ENCODE measurements at places on chromosomes 7 and 10.

DNA sequence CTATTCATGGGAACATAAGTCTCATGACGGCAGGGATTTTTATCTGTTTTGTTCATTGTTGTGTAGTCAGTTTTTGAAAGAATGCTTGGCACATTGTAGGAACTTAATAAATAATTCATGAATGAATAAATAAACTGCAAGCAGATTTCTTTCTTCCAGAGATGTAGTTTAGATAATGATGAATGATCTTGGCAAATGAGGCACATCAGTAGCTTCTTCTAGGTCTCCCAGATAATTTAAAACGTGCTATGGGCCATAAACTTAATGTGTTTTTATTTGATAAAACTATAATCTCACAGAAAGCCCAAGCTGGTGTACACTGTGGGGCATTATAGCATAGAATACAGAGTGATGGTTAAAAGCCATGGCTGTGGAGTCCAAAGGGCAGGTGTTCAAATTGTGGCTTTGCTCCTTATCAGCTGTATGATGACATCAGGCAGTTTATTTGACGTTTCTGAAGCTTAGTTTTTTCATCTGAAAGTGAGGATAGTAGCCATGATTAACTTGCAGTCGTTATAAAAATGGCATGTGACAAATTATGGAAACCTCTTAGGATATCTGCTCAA lies 3.5 kb downstream of the MGAM start:
- DNase-seq, result no peak

- DNase-seq, result no peak
These were observed 26.5 kb downstream of the HDAC9 start for GRCh38 chr7:18521945-18522566.

GRCh38 chr10:132560241-132560731 lies 22.7 kb downstream of the INPP5A start:
- DNase-seq, result peak; percentile 29

- DNase-seq, result no peak
These were observed 19.6 kb downstream of the PLCE1 start for GRCh38 chr10:94013331-94013760.

- DNase-seq, result no peak
These were observed 2.3 kb upstream of the GSTO1 start for GRCh38 chr10:104252368-104252767.

- DNase-seq, result peak; percentile 80
These were observed 39.5 kb downstream of the TSPAN14 start for GRCh38 chr10:80493522-80494051.

- no peak for DNase-seq
These were observed 124.6 kb upstream of the MBL2 start for GRCh38 chr10:52897162-52897561.

DNA sequence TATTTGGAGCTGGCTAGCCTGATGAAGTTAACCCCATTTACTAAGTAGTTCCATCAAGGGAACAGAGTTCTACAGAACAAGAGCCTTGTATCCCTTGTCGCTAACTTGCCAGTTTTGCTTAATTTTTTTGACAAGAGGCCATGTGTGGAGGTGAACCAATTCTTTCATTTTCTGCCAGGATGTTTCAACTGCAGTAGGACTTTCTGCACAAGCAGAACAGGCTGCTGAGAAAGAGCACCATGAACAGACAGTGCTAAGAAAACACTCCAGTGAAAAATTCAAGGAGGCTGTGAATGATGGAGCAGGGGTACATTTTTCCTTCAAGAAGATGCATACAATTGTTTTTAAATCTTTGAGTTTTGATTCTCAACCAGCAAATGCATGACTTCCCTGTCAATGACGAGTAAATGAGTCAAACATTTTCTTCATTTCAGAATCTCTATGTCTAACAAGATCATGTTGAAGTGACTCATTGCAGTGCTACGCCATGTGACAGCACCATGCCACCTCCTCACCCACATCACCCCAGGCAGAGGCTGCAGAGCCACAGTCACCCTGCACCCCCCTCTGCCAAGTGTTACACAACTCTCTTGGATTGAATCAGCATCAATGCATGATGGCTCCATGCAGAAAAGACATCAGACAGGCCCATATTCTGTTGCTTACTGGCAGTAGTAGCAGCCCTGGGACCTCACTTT lies 193.1 kb downstream of the COBL start:
- DNase-seq, result peak; percentile 92

GRCh38 chr7:98265841-98266271 lies 13.8 kb upstream of the TECPR1 start:
- peak; percentile 91 for DNase-seq

GRCh38 chr7:3754493-3755341 lies 453.7 kb downstream of the SDK1 start:
- no peak for DNase-seq

DNA sequence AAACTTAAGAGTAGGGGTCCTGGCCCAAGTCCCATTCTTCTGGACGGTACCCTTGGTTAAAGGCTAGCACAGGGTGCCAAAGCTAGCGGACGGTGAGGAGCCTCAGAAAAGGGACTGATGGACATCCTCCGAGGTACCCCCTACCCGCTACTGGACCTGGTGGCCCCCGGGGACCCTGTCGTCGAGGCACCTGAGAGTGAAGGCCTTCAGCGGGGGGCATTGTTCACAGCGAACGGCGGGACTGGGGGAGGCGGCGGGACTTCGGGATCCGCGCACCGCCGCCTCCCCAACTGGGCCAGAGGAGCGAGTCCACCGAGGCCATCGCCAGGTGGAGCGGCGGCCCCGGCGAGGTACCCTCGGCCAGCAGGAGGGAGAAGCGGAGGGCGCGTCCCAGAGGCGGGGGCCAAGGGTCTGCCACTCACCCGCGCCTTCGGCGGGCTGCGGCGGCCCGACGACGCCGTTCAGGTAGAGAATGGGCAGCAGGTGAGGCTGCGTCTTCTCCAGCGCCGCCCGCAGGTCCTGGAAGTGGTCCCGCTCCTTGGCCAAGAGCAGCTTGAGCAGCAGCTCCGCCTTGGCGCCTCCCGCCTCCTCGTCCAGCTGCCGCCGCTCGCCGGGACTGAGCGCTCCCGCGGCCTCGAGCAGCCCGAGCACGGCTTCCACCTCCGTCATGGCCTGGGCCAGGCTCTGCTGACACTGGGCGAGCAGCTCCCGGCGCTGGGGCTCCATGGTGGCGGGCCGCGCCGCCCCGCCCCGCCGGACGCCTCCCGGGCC lies 575 bp downstream of the DLG5 start:
- DNase-seq, result no peak

DNA sequence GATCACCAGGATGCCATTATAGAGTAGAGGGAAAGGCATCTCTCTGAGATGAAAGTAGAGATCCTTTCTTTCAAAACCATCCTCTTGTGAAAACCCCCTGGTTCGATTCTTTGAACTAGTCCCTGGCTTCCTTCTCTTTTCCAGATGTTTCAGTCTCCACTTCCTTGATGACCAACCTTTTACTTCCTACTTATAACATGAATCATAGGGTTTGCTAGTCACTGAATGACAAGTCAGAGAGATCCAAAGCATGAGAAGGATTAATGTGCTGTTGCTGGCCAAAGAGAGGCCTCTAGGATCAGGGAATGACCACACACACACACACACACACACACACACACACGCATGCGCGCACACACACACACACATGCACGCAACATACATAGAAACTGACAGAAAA lies 161.1 kb upstream of the FRMD4A start:
- no peak for DNase-seq

DNA sequence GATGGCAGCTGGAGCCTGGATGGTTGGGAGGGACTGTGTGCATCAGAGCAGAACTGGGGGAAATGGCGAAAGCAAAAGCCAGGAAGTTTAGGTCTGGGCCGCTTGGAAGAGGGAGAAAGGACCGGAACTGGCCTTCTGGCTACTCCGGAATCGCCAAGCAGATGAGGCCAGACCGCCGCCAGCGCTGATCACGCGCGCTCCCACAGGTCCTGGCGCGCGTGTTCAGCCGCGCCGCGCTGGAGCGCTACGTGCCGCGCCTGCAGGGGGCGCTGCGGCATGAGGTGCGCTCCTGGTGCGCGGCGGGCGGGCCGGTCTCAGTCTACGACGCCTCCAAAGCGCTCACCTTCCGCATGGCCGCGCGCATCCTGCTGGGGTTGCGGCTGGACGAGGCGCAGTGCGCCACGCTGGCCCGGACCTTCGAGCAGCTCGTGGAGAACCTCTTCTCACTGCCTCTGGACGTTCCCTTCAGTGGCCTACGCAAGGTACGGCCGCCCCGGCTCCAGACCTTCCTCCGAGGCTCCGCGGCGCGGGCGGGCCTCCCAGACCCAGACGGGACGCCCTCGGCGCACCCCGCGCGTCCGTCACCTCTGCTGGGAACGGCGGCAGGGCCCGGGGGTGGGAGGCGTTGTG lies 2.0 kb downstream of the CYP26C1 start:
- DNase-seq, result peak; percentile 33

- DNase-seq, result no peak
These were observed 82.5 kb upstream of the BAIAP2L1 start for GRCh38 chr7:98483276-98483963.

DNA sequence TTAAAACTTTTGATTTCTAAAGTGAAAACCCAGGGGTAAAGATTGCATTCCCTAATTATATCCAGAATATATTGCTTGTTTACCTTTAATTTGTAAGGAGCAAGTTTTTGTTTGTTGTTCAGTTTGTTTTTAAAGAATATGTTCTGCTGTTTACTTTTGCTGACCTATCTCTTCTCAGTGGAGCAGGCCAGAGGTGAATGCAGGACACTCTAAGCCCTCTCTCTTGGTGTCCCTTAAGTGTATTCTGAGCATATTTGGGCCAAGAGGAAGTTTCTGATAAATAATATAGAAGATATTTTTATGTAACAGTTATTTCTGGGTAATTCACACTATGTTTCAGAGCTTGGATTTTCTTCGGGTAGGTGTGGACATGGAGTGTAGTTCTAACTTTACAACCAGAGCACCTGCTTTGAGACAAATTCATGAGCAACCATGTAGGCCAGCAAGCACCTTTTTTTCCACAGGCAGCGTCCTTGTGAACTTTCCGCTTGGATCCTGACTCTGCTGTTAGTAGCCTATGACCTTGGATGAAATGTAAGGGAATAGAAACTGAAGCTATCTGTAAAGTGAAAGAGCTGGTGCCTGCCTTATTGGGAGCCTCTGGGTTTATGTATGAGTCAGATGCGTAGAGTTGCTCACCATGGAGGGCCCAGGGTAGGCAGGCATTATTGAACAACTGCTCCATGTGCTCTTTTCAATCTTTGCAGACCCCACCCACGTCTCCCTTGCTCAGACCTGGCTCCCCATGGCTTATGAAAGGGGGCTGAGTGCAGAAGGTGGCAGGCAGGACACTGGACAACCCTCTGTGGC lies 16.1 kb downstream of the OGDH start:
- no peak for DNase-seq

DNA sequence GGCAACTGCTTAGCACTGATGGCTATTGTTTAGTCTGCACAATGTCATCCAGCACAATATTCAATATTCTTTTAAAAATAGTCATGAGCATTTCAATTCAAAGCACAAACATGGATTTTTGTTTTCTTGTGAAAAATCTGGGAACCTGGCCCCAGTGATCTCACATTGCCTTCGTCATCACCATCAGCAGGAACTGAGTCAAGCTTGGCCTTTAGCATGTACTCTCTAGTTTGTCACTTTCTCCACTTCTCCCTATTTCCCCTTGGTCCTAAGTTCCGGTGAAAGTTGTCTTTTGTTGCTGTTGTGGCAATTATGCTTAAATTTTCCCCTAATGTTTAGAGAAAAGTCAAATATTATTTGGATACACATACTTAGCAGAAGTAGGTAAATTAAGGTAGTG lies 252.9 kb upstream of the SORCS1 start:
- no peak for DNase-seq

DNA sequence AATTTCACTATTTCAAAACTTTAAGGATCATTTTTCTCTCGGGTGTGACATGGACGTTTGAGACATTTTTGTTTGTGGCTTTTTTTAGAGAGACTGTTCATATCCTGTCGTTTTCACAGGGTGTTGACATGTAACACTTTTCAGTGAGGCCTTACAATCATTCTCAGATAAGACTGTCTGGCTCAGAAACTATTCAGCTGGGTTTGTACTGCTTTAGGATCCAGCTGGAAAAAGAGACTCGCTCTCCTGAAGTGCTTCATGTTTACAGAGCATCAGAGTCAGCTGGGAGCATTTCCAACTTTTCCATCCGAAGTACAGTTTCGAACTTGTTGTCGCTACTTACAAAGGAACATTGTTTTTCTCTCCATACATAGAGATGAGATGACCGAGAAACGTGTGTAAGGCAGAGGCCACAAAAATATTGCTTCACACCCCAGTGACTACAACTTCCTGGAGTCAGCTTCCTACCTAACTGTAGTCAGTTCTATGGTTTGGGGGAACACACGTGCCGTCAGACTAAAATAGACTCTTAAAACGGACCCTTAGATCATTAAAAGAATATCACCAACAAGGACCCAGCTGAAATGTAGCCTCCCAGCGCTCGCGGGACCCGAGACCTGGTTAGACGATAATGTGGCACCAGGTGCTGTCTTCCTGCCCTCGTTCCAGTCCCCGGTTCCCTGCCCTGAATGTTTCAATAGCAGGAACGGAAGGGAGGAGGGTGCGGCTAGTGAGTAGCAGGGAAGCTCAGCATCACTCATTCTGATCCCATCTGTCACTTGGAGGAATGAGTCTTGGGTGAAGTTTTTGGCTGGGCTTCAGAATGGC lies 78.0 kb downstream of the MKI67 start:
- no peak for DNase-seq

DNA sequence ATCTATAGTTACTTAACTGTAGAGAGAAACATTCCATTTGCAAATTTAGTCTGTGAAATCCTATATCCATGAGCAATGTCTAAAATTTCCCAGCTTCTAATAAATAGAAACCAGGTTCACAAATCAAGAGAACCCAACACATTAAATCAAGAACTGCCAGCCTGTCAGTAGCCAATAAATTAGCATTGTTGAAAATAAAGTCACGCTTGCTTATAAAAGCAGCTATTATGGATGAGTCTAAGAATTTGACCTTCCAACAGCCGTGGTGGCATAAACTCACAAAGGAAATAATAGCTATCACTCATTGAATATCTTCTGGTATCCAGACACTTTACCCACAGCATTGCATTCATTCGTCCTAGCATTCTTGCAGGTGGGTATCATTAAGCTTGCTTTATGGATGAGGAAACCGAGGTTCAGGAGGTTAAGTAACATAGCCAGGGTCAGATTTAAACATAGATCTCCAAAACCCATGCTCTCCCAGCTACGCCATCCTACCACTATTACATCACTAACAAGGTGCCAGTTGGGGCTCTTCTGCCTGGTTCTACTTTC lies 260.1 kb upstream of the YAE1 start:
- peak; percentile 33 for DNase-seq

DNA sequence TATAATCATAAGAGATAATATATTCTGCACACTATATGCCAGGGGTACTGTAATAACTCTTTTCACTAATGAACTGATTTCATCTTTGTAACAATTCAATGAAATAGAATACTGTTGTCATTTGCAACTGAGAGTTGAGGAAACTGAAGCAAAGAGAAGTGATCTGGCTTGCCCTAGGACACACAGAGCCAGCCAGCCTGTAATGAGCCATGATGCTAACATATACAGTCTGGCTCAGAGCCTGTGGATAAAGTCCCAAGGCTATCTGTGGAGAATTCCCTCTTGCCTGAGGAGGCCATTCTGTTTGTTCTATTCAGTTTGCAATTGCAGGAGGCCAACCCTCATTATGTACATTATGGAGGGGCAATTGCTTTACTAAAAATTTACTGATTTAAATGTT lies 241.3 kb downstream of the CXCL12 start:
- DNase-seq, result no peak
